ENCODE measurements at places on chromosomes 5 and 9.

GRCh38 chr5:14816999-14817761 is 54.4 kb downstream of the ANKH start:
- no peak for DNase-seq

DNA sequence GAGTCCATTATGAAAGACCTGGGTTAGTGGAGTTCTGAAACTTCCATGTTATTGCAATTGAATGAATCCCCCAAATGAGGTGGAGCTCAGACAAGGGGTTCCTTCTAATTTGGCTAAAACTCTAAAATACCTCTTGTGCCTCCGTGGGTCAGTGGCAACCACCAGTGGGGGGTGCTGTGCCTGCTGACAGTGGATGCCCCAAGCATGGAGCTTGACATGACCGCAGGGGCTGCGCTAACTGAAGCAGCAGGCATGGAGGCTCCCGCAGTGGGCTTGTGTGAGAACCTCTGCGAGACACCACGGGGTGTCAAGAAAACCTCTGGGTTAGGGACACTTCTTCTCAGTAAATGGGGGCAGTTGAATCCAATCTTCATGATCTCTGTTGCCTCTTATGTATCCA is 200.5 kb downstream of the DRD1 start:
- no peak for DNase-seq

GRCh38 chr9:4099976-4100735 is 199.7 kb downstream of the GLIS3 start:
- DNase-seq, result no peak

DNA sequence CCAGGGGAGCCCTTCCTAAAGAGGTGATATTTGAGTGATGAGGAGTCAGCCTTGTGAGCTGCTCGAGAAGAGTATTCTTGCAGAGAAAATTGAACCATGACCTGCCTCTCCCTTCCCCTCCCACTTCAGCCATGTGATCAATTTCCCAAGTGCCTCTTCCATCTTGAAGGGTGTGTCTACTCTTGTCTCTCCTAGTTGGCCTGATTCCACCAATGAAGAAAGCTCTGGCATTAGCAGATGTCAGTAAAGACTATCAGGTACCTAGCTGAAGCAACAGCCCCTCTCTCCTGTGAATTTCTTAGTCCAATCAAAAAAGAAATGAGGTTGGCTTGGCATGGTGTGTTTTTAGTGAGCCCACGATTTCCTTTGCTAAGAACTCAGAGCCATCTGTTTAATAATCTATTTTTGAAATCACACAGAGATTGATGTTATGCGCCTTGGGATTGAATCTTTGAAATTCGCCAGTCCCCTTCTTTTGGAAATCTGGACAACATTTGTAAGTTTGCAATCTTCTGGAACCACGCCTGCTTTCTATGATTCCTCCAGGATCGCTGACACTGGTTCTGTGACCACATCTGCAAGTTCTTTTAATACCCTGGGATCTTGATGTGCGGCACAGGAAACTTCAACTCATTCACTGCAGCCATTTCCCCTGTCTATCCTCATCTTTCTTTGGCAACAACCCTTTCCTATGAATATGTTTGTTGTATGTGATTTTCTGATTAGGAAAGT is 404.6 kb downstream of the DMRT2 start:
- no peak for DNase-seq

DNA sequence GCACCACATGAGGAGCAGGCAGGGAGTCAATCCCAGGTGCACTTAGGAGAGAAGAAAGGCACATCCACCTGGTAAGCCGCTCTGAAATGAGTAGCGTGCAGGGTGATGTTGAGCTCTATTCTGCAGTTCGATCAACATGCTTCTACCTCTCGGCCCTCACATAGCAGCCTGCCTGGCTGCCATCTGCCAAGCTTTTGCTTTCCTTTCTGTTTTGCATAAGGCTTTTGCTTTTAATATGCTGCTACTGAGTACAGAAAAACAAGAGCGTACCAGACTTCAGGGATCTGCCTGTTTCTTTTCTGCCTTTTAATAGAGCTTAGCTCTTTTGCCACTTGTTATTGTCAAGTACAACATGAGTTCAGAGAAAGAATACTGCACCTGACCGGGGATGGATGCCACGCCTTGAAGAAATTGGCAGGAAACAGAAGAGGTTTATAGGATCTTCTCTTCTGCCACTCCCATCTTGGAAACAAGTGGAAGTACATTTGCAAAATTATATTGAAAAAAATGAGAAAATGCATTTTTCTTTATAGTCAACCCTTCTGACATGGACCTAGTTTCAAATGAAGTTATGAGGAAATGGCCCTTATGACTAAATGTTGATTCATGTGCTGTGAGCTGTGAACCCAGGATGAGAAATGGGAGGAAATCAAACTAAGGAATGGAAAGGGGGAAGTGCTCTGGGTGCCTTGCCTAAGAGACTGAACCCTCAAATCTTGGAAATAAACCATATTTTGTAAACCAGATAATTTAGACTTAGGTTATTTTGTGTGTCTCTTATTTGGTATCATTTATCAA is 4.0 kb upstream of the FCHO2 start:
- DNase-seq, result no peak

- no peak for DNase-seq
Measured at GRCh38 chr5:134046330-134046729, 41.6 kb upstream of the VDAC1 start.

DNA sequence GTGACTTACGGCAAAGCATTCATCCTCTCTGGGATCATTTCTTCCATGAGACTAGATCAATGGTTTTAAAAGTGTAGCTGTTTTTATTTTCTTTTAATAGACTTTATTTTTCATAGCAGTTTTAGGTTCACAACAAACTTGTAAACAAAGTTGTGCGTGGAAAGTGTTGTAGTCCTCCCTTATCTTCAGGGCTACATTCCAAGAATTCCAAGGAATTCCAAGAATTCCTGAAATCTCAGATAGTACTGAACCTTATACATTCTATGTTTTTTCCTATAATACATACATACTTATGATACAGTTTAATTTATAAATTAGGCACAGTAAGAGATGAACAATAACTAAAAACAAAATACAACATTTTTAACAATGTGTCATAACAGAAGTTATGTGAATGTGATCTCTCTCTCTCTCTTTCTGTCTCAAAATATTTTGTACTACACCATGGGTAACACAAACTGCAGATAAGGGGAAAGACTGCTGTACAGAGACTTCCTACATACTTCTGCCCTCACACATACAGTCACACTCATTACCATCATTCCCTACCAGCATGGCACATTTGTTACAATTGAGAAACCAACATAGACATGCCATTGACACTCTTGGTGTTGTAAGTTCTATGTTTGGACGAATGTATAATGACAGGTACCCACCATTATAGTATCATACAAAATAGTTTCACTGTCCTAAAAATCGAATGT is 1933.2 kb upstream of the WWC1 start:
- no peak for DNase-seq

- no peak for DNase-seq
Measured at GRCh38 chr5:122063836-122064235, 14.2 kb downstream of the LOX start.

GRCh38 chr9:133105461-133105770 is 15.6 kb downstream of the RALGDS start:
- DNase-seq, result no peak

DNA sequence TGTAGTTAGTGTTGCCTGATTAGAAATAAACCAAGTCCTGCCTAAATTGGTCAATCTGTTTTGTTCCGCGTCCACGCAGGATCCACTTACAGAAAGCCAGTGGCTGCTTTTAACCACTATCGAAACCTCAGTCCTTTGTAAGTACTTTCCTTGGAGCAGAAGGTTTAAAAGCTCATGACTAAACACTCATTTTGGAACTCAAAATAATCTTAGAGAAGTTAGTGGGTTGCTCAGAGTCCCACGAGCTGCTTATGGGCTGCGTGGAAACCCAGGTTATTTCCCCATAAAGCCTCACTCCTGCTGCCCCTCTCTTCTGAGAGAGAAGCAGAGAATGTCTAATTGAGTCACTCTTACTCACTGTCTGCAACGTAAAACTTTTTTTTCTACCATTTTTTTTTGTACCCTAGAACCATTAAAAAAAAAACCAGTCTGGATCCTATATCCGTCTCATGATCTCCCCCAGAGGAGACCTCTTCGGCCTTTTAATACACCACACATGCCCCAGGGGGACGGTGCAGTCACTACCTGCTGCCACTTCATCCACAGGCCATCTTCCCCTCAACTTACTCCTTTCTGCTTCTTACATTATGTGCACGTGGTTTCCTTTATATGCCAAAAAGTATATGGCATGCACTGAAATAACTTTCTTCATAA is 7.6 kb downstream of the BASP1 start:
- DNase-seq, result no peak

DNA sequence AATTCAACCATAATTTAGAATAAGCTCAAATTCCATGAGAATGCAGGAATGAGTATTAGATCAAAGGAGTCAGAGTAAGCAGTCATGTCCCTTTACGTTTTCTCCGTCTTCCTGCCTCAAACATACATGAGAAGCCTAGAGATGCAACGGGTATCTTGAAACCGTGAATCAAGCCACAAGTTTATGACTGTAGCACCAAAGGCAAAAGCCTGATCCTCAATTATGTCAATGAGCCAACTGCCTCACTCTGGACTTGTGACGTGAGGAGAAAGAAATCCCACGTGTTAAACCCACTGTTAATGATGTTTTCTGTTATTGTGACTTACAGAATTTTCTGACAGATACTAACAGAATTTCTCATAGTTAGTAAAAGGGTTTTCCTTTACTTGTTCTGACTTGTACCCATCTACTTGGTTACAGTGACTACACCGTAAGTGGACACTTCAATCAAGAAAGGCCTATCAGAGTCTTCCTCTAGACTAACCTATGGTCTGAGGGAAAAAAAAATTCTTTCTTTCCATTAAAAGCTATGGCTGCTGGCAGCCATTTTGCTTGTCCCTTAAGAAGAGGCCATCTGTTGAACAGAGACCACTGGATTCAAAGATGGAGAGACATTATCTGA is 35.3 kb upstream of the HK3 start:
- no peak for DNase-seq

DNA sequence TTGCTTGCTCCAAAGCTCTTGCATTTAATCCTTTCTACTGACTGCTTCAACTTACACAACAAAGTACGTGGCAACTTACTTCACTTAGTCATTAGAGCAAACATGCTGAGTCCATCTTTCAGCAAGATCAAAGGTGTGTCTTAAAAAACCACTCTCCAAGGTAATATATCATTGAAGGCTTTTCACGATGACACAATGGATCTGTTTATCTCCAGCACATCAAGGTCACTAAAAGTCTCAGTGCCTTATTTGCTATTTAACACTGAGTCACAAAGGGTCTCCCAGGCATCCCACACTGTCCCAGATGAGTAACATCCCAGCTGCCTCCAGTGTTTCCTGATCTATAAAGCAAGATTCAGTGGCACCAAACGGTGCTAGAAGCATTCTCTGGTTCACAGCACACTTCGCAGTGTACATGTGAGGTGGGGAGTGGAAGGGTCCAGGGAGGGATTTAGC is 3.7 kb upstream of the CLK4 start:
- DNase-seq, result no peak

- DNase-seq, result peak; percentile 81
Measured at GRCh38 chr5:43065948-43066798, 26.1 kb upstream of the ANXA2R start.

GRCh38 chr5:3490957-3491507 is 104.6 kb upstream of the IRX1 start:
- DNase-seq, result no peak

- no peak for DNase-seq
Measured at GRCh38 chr9:32992595-32993238, 8.7 kb downstream of the APTX start.

- peak; percentile 59 for DNase-seq
Measured at GRCh38 chr5:93607367-93608258, 24.6 kb downstream of the NR2F1 start.

DNA sequence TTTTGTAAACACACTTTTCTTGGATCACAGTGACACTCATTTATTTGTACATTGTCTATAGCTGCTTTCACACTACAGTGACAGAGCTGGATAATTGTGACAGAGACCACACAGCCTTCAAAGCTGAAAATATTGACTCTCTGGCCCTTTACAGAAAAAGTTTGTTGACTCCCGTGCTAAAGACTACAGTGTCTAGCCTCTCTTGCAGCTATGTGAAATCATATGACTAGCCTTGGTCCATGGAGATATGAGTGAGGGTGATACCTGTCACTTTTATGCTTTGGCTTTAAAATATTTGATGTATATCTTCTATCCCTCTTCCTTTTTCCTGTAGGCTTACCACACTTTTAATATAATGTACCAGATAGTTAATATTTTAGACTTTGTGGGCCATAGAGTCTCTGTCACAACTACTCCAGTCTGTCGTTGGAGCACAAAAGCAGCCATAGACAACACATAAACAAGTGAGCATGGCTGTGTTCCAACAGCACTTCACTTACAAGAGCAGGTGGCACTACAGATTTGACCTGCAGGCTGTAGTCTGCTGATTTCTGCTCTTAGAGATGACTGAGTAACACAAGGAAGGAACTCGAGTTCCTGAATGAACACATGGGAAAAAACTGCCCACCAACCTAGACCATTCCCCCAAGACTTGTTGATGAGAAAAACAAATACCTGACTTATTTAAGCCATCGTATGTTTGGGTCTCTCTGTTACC is 73.5 kb upstream of the ANKRD55 start:
- no peak for DNase-seq

GRCh38 chr5:108747774-108748400 is at the start of gene FER:
Gene FER (plus strand): TSS chr5:108747897. CDS start chr5:108798183, 50,286 bp downstream.
- peak; percentile 79 for DNase-seq

- DNase-seq, result no peak
Measured at GRCh38 chr5:32279223-32279622, 33.5 kb downstream of the MTMR12 start.

GRCh38 chr9:91534374-91534773 is 110.7 kb upstream of the NFIL3 start:
- no peak for DNase-seq

DNA sequence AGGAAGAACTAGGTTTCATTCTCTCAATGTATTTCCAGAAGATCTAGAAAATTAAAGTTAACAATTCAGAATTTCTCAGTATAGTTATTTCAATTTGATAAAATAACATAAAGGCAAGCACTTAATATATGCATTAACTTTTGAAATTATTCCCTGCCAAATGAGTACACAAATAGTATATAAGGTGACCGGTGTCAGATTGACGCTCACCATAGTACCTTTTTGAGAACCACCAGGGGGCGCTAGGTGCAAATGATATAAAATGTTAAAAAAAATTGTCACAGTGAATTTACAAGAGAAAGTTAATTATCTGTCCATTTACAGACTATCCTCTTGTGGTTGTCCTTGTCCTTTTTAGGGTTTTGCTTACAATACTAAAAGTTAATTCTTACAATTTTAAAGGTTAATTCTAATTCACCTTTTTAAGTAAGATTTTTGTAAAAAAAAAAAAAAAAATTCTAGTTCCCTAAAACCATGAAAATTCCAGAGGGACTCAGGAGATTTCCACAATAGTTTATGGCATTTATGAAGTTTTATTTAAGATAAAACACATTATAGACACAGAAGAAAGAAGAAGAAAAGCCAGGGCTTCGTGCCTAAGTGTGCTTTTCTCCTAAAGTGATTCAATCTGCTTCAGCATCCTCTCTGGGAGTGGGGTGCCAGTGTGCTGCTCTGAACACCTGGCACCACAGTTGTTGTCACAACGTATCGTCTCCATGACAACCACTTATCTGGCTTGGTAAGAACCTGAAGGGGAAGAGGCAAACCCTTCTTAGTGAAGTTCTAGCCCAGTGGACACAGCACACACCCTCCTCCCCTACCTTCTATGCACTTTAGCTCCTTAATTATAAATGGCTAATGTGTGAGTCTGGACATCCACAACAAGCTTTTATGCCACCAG is 1.7 kb downstream of the ADAMTS16 start:
- peak; percentile 53 for DNase-seq

All from CD4-positive, alpha-beta T cell treated with Interleukin-10 for 1 hour (primary cell).